MV-4-11 (cell line): ENCODE measurements at places on chromosomes 16 and 17.

DNA sequence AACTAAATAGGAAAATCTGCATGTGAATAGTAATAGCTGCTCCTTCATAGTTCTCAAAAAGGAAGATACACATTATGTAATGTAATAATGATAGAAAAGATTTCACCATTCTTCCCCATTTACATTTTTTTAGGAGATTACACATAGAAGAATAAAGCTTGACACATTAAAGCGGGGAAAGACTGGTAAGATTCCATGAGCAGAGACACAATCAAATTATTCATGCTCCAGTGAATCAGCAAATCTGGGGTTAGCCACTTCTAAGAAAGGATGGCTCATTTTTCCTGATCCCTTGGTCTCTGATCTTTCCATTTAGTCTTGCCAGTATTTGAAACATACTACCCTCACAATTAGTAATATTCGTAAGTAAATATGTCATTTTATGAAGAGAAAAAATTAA, 81.9 kb downstream of the CA4 start:
- no peak for DNase-seq

DNA sequence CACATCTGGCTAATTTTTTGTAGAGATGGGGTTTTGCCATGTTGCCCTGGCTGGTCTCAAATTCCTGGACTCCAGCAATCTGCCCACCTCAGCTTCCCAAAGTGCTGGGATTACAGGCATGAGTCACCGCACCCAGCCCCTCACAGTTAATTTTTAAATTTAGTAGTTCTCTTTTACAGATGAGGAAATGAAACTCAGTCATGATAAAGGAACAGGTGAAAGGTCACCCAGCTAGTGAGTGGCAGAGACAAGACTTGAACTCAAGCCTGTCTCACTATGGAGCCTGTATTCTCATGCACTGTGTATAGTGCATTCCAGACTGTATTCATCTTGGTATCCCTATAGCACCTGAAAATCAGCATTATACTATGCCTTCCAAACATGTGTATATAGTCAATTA, 77.1 kb upstream of the WSB1 start:
- peak; percentile 87 for DNase-seq

DNA sequence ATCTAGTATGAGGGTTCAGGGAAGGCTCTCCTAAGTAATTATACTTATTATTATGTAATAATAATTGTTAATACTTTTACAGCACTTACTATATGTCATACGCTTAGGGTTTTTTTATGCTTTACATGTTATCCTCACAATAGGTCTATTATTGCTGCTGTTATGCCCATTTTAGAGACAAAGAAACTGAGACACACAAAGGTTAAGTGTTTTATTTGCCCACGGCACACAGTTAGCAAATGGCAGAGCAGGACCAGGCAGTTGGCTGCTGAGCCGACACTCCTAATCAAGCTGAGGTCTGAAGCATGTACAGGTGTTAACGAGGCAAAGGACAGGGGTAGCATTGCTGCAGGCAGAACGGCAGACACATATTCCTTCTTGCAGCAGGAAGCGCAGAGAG, 443.5 kb downstream of the GRIN2A start:
- DNase-seq, result no peak

DNA sequence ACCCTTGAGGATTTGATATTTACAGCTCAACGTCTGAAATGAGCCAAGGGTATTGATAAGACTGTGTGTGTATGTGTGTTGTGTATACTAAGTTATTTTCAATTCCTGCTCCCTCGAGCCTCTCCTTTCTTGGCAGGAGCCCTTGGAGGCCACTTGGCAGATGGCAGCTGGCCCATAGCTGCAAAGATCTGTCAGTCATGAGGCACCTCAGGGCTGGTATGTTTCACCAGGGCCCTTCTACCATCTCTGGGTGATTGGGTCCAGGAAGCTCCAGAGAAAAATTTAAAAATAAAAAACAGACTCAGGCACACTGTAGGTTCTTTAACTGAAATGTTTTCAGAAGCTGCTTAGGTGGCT, 355.7 kb downstream of the HAPSTR1 start:
- no peak for DNase-seq

DNA sequence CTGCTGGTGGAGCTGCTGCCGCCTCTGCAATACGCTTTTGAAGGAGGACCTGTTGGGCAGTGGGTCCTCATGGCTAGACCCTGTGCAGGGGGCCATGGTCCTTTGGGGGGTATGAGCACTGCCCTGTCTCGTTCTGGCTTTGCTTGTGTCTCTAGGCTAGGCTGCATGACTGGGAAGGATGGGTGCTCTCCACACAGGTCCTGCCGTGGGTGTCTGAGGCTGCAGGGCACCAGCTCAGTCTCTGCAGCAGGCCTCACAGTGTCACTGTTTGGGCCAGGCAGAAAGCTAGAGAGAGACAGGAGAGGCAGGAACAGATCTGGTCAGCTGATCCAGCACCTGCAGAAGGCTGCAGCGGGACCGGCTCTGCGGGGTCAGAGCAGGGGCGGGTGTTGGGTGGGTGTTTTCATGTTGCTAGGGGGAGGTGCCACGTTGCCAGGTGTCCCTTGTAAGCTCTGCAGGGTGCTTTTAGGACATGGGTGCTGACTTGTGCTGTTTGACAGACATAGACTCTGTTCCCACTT, 111.4 kb downstream of the SNX29 start:
- no peak for DNase-seq

GRCh38 chr16:86509759-86510464, 415 bp upstream of the FOXF1 start:
- no peak for DNase-seq

GRCh38 chr17:193841-194806, 12.7 kb upstream of the DOC2B start:
- no peak for DNase-seq

DNA sequence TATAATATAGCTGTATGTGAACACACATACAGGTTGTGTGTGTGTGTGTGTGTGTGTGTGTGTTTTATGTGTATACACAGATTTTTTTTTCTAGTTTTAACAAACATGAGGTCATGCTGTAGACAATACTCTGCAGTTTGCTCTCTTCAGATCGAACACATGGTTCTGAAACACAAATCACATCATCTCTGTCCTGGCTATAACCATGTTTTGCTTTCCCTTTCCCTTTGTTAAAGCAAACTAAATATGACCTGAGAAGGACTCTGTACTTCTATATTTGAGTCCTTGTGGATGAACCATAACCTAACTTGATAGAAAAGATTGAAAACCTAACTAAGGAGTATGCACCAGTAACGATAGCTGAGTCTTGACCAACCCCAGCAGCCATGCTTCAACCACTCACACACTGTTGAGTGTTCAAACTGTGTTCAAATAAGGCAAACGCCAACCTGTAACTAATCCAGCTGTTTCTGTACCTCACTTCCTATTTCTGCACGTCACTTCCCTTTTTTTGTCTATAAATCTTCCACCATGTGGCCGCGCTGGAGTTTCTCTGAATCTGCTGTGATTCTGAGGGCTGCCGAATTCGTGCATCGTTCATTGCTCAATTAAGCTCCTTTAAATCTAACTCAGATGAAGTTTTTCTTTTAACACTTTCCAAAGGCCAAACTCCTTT, 303.8 kb downstream of the HS3ST3B1 start:
- DNase-seq, result peak; percentile 99

DNA sequence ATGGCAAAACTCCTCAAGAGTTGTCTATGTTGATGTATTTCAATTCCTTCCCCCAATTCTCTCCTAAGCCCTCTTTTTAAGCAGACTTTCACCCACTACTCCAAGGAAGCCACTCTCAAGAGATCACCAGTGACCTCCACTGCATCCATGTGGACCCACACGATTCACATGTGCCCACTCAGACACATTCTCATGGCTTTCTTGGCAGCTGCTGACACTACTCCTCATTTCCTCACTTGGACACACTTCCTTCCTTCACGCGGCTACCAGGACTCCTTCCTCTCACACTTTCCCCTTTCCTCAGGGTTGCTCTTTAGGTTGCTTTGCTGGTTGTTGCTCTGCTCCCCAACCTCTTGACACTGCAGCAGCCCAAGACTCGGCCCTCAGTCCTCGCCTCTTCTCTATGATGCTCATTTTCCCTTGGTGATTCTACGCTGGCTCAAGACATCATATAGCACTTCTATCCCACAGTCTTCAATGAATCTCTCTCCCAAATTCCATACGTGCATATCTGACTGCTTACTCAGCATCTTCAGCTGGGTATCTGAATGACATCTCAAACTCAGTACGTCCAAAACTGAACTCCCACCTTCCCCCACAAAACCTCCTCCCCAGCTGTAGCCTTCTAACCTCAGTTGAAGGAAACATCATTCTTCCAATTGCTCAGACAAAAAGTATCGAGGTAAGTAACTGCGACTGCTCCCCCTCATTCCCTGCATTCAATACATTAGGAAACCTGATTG, 28.2 kb downstream of the HELZ start:
- no peak for DNase-seq

DNA sequence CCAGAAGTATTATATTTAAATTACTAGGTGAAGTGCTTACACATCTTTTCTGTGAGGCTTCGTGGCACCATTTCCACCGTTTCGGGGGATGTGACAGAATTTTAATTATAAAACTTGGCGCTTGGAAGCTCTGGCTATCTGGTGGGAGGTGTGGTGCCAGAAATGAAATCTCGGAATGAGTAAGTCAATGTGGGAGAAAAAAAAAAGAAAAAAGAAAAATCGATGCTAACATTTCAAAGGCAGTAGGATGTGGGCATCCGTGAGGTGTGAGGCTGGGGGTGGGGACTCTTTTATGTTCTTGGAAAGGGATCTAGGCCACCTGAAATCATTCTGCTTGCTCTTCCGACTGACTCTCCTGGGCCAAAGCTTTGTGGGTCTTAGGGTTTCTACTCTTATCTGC, 21.9 kb downstream of the CPPED1 start:
- DNase-seq, result no peak

DNA sequence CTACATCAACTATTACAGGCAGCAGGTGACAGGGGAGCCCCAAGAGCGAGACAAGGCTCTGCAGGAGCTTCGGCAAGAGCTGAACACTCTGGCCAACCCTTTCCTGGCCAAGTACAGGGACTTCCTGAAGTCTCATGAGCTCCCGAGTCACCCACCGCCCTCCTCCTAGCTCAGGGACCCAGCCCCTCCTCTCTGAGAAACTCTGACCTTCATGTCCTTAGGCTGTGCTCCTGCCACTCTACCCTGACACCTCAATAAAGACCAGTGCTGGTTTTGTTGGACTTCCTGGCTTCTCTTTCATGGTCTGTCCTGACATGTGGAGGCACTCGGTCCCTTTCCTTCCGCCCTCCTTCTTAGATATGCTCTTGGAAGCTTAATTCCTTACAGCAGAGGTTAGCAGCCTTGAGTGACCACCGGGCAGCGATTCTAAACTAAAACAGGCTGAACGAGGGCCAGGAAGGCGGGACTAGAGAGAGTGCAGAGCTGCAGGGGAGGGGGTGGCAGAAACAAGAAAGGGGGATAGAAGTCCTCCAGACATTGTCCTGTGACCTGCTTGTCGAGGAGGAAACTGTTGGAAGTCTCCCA, 915 bp downstream of the AHSP start:
- no peak for DNase-seq

- no peak for DNase-seq
Measured at GRCh38 chr16:73091174-73091573, 43.2 kb upstream of the ZFHX3 start.

- no peak for DNase-seq
Measured at GRCh38 chr17:5365831-5366230, 53.6 kb downstream of the NUP88 start.

DNA sequence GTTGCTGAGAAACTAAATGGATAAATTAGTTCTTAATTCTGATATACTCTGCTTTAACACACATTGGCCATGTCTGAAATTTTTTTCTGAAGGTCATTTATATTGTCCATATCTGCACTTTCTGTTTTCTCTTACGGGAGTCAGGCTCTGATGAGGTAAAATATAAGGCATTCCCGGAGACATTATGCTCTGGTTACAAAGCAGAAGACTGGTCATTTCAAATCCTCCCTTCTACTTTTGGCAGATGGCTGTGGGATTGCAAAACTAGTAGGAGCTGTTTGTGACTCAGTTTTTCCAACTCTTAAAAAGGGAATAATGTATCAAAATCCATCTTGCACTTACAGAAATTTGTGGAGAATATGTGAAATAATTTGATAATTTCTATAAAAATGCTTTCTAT, 92.2 kb upstream of the CPHXL start:
- no peak for DNase-seq

DNA sequence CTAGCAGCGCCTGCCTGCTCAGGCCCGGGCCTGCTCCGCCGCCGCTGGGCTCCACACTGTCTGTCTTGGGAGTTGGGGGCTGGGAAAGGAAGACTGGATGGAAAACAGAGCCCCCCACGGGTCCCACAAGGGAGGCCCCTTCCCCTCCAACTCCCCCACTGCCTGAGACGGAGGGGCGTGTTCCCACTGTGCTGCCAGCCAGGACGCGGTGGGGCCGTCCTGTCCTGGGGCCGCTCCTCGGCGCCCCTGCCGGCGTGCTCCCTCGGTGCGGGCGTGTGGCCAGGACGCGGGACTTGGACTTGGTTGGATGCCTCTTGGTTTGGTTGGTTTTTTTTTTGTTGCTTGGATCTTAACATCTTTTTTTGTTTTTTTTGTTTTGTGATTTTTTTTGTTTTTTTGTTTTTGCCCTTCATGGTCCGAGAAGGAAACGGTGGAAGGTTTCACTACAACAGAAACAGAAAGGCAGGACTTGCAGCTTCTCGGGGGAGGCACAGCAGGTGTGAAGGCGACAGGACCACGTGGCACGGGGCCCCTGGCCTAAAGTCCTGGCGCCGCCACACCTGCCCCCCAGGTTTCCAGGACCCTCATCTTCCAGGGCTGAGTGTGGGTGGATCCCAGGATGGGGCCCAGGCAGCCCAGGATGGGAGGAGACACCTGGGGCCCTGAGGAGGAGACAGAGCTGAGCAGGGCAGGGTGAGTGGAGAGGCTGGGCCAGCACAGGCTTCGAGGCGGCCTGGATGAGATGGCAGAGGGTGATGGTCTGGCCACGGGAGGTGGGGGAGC, 16.0 kb downstream of the ENGASE start:
- DNase-seq, result no peak

GRCh38 chr17:66692421-66692690, 142.6 kb upstream of the CACNG5 start:
- DNase-seq, result no peak

GRCh38 chr17:12730931-12731521, 58.3 kb upstream of the ARHGAP44 start:
- no peak for DNase-seq
